ENCODE measurements at places on chromosomes 16 and 17. TPM values are rescaled to one million over a fixed set of nuclear protein-coding genes. Genes with fewer than 3 reads are reported as not detected.

The SRCIN1 gene
- total RNA-seq, result 2.2 TPM

The SEBOX gene
- total RNA-seq, result not detected

The CTF1 gene
- 15.0 TPM for total RNA-seq

The GAST gene
- total RNA-seq, result not detected

The STX1B gene
- total RNA-seq, result 0.92 TPM

The SDR42E2 gene
- total RNA-seq, result not detected

The PABPN1L gene
- not detected for total RNA-seq

The IL34 gene
- 4.7 TPM for total RNA-seq

The SLC35G6 gene
- not detected for total RNA-seq

The ARL5C gene
- total RNA-seq, result 1.7 TPM

The ARSG gene
- 4.9 TPM for total RNA-seq
